NCI-H446 treated with DMSO at 0.1 percent for 48 hours (cell line): ENCODE measurements at places on chromosomes 5 and 9.

DNA sequence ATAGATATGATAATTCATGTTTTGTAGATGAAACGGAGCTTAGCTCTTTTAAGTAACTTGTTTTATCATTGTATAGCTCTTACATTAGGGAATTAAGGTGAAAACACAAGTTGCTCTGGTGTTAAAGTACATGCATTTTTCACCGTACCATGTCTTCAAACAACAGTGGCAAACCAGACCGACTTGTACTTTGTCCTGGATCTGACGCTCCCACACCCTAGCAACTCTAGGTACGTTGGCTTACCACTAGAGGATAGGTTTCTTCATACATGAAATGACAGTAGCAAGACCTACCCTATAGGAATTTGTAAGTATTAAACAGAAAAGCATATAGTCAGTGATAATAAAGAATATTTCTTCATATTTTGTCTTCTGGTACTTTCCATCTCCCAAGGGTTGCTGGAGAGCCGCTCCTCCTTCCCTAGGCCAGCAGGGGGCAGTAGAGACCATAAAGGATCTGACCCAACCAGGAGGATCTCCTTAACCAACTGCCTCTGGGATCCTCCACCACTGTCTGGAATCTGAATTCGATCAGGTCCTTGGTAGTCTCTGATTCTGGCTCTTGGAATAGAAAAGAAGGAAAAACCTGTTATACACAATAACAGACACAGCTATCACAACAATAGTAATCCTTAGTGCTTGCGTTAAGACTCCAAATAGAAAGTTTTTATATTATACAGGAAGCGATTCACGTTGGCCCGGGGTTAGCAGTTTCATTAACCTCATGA, 136.7 kb downstream of the CAVIN4 start:
- peak; percentile 1 for DNase-seq

DNA sequence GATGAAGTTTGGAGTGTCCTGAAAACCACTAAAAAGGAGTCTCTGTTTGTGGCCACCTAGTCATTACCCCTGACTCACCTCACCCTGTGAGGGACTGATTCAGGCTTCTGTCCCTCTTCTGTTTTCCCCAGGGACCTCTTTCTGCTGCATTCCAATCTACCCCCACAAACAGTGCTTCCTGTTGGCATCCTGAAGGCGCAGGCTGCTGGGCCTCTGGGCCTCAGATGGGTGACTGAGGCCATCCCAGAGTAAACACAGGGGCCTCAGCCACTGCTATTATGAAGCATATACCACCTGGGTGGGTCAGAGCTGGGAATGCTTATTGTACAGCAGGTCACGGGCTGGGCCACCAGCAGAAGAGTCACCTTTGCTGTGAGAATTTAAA, 20.0 kb downstream of the MORN5 start:
- no peak for DNase-seq

DNA sequence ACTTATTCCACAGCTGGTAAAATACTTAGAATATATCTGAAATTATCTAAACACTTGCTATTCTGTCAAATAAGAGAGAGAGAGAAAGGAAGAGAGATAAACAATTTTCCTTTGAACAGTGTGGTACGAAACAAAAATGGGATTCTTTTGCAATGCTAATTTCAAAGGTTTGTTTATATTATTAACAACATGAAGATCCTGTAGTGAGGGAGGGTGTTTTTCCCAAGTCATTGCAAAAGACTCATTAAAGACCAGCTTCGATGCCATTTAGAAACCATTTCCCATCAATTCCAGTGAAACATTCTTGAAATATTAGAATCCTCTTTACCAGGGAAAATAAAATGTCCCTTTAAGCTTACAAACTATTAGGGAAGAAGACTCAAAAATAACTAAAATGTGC, 505.4 kb downstream of the SEMA5A start:
- no peak for DNase-seq

DNA sequence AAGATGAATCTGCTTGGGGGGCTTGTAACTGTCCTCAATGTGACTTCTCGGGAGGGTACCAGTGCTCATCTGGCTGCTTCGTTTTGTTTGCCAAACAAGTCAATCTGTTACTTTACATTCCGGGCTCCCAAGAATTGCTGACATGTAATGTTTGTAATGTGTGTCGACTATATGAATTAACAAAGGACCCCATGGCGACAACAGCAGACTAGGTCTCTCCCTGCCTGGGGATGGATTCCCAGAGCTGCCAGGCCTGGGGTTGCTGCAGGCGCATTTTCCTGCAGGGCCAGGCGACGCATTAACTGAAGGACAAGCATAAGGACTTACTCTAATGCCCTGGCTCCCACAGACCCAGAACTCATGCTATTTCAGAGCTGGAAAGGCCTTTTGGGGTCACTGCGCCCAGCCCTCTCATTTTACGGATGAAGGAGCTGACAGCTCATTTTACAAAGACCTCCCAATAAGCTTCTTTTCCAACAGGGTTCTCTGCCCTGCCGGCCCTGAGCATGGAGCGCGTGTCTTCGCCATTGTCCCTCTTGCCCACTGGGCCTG, 214.8 kb downstream of the TTLL11 start:
- DNase-seq, result no peak

DNA sequence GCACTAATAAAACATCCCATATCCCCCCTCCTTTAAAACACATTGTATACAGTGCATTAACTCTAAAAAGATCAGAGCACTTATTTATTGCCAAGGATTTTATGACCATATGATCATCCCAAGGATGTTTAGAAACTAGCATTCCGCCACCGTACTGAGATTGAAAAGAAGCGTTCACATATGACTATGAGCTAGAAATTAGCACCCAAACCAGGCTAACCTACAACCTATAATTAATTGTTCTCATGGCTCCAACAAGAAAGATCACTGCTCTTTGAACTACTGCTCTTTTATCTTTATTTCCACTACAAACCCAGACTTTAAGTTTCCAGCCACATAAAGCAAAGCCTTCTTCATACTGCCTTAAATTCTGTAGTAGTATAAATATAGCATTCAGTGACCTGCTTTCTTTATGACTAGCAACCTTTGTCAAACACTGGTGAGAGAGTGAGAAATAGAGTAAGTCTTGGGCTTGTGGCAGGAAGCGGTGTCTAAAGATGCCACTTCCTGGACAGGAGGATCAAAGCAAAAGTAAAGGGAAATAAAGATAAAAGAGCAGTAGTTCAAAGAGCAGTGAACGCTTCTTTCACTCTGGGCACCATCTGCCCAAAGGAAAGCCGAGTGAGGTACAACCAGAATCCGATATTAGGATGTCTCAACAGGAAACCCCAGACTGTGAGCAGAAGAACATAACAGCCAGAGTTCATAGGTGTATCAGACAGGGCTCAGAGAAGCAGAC, 151.1 kb upstream of the ERCC6L2 start:
- no peak for DNase-seq

GRCh38 chr5:157817387-157817702, 41.6 kb downstream of the CLINT1 start:
- no peak for DNase-seq

- DNase-seq, result no peak
These were observed 153.5 kb downstream of the SLC28A3 start for GRCh38 chr9:84187090-84187489.

DNA sequence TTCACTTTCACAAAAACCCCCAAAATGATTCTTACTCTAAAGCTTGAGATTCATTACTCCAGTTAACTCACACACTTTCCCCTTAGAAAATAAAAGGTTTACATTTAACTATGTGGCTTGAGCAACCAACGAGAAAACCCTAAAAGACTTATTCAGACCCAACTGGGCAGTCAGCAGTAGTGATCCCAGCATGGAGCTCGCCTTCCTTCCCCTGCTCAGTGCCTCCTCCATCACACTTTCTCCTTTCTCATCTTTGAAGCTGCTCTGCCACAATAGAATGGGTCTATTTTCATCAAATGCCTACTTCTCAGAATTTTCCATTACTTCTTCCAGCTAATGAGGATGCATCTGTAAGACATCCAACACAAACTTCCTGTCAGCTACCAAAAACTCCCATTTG, 29.1 kb downstream of the RORB start:
- DNase-seq, result no peak

- no peak for DNase-seq
These were observed 103.0 kb downstream of the ATP10B start for GRCh38 chr5:160749026-160749425.

- DNase-seq, result no peak
These were observed 63.6 kb downstream of the SNX18 start for GRCh38 chr5:54580997-54581811.

- no peak for DNase-seq
These were observed 68.5 kb downstream of the RICTOR start for GRCh38 chr5:39005566-39006232.

DNA sequence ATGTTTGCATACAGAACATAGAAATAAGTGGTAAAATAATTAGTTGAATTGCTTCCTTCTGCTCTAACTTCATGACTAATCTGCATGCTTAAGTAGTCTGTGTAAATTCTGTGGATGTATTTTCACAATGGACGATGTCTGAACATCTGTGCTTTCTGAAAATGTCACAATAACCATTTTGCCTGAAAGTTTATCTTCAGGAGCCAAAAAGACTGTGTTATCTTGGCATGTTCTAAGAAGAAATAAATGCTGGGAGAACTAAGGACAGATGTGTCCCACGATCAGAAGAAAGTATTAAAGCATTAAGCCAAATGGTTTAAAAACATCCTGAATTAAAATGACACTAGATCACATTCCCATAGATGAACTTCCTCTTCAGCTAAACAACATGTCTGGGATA, 397.6 kb downstream of the SPOCK1 start:
- no peak for DNase-seq

DNA sequence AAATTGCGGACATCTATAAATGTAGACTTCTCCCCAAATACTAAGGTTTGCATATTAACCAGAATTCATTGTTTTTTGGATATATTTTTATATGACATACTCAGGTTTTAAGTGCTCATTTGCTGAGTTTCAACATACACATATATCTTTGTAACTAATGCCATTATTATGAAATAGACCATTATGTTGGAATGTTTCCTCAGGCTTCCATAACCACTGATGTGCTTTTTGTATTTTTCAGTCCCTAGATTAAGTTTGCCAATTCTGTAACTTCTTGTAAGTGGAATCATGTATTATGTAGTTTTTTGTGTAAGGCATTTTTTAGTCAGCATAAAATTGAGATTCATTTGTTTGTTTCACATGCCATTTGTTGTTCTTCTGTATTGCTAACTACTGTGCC, 32.1 kb downstream of the HSPA4 start:
- DNase-seq, result no peak

DNA sequence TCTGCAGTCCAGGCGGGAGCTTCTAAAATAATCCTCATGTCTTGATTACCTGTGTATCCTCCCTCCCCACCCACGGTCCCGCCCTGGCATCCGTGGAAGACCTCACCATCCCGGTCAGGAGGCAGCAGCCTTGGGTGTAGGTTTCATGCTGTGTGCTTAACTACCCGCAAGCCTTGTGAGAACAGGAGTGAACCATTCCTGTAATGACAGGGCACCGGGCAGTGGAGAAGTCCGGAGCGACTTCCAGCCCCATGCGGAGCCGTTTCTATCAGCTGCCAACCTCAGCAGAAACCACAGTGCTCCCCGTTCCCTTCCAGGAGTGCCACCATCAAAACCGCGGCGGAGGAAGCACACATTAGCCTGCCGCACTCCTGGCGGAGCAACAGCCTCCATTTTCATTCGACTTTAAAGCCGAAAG, 123.5 kb upstream of the LMX1B start:
- no peak for DNase-seq
